DMS 273 treated with DMSO at 0.1 percent for 48 hours (cell line): ENCODE measurements at places on chromosomes 12 and 14.

DNA sequence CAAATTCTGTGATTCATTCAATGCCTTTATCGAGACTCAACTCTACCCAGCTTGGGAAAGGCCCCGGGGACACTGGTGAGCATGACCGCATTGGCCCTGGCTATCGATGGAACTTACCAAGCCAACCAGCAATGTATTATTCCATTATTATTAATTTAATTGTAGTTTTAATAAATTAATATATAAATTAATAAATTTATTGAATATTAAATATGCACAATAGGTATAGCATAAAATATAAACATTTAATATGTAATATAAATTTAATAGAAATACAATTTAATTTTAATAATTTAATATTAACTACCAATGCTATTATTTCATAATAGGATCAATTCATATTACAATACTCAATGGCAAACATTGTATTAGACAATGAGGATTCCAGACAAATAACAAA, 163.4 kb downstream of the DPF3 start:
- no peak for DNase-seq

- DNase-seq = no peak
Observed at GRCh38 chr12:91098461-91098860, 12.8 kb downstream of the LUM start.

- no peak for DNase-seq
Observed at GRCh38 chr12:66550626-66551025, 128.2 kb downstream of the GRIP1 start.

DNA sequence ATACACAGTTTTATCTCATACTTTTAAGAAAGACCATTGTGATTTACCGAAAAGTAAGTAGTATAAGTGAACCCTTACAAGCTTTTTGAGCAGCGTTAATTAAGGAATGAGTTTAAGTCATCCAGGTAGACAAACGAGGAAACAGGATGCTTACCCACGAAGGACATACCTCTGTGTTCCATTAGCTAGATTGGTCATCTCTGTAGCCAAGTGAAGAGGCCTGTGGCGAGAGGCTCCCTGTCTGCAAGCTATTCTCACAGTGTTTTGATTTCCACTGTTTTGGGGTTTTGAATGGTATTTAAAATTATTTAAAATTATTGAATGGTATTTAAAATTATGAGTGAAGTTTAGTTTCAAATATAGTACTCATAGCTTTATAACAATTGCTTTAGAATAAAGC, 342.1 kb upstream of the RGS6 start:
- no peak for DNase-seq

DNA sequence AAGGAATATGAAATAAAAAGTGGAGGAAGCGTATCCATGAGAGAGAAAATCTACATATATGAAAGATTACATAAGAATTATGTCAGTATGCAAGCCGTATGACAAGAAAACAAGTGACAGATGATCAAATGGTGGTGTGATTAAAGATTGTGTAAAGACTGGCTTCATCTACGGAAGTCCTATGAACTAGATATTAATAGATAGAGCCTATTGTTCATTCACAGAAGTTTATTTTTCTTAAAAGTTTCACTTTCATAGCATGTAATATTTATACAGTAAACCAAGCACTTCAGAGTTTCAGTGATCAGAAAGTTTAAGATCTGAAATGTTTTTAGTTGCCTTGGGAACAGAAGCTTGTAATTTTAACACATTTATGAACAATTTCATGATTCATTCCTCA, 84.5 kb downstream of the VRK1 start:
- DNase-seq = no peak

- DNase-seq = no peak
Observed at GRCh38 chr12:69008520-69008919, 75.5 kb upstream of the CPM start.

DNA sequence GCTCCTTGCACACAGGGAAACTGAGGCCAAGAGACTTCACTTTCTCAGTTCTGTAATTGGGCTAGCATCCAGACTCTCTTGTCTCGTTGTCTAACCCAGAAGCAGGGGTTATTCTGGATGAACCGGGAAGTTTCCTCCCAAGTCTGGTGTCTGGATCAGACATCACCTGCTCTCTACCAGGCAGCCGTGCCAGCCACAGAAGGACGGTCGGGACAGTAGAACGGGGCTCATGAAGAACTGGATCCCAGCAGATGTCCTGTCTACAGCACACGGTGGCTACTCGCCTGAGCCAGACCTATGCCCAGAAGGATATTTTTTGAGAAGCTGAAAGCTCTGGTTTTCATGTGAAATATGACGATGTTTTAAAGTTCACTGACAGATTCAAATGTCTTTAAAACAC, 19.1 kb upstream of the FZD10 start:
- DNase-seq = no peak

DNA sequence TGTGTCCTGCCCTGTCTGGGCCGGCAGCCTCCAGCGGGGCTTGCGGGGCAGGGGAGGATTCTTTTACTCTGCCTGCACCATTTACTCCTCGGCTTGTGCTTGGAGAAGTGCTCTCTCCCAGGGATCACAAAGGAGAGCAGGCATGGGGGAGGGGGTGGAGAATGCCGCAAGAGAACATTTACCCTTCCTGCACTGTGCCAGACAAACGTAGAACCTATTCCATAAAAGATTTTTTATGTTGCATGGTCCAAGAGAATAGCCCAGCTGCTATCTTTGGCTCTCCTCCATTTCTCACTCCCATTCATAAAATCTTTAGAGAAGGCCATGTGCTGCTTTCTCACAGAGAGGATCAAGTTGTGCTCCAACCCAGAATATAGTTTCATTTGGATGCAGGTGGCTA, 159.4 kb downstream of the SPTSSA start:
- DNase-seq = no peak

- DNase-seq = no peak
Observed at GRCh38 chr12:32522331-32523221, 123.2 kb downstream of the FGD4 start.

DNA sequence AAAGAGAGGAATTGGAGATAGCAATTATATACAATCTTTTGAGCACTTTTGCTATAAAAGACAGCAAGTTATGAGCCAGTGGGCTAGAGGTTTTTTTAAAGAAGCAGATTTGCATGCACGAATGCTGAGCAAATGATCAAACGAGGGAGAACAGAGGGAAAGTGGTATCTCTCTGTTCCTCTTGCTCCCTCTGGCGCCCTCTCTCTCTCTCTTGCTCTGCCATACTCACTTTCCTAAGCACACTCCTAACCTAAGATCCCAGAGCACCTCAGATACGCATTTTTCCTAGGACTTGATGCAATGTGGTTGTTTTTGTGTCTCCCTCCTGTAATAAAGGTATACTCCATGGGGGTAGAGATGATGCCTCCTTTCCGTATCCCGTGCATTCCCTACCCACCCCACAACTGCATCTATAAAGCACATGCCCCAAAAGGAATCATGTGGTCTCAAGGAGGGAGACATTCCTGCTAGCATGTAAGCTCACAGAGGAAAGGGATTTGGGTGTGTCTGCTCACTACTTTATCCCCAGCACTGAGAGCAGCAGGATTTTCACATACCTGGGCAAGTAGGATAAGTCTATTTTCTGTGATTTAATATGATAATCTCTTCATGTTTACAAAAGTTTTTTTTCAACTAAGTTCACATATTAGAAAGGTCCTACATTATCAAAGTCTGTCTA, 270.2 kb downstream of the SSPN start:
- no peak for DNase-seq

DNA sequence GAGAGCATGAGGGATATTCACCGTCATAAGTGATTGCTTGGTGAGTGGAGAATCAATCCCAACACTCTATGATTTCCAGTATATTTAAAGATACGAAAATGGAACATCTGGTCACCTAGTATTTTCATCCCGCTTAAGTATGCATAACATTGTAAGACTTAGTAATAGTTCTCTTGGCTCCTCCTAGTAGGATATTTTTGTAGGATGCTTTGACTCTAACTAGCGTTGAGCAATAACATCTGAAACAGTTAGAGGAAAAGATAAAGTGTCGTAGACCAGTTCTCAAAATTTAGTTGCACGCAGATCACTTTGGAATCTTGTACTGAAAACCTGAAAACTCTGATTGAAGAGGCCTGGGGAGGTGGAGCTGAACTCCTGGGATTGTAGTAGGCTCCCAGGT, 7.6 kb downstream of the SAMD4A start:
- no peak for DNase-seq

DNA sequence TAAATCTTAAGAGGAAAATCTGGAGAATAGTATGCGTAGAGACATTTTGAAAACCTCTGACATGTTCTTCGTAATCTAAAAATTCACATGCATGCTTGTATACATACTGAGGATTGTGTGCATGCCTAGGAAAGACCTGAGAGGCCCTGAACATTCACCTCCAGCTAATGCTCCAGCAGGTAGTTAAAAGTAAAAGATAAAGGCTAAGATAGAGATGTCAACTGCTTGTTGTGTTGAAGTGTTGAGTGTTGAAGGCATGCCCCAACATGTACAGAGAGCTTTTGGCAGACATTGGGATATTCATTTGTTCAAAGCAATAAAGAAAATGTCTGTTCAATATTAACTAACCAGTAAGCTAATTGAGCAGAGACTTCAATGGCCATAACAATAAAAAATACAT, 118.6 kb upstream of the SYT1 start:
- DNase-seq = no peak

DNA sequence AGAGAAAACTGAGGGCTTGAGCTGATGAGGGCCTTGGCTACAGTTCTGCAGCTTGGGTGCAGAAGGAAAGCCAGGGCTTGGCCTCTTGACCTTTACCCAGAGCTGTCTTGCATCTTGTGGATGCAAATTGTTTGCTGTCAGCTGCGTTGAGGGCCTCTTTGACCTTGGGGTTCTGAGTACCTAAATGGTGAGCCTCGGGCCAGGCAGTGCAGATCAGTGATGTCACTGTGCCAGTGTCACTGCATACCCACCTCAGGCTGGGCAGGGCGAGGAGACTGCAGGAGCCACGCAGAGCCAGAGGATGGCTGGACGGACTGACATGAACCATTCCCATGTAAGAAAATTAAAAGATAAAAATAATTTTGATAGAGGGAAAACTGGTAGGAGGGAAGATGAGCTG, 18.6 kb downstream of the ESRRB start:
- DNase-seq = no peak

GRCh38 chr12:8697120-8697475, 693 bp upstream of the RIMKLB start:
- peak; percentile 44 for DNase-seq

- no peak for DNase-seq
Observed at GRCh38 chr14:85273099-85273677, 256.8 kb upstream of the FLRT2 start.

DNA sequence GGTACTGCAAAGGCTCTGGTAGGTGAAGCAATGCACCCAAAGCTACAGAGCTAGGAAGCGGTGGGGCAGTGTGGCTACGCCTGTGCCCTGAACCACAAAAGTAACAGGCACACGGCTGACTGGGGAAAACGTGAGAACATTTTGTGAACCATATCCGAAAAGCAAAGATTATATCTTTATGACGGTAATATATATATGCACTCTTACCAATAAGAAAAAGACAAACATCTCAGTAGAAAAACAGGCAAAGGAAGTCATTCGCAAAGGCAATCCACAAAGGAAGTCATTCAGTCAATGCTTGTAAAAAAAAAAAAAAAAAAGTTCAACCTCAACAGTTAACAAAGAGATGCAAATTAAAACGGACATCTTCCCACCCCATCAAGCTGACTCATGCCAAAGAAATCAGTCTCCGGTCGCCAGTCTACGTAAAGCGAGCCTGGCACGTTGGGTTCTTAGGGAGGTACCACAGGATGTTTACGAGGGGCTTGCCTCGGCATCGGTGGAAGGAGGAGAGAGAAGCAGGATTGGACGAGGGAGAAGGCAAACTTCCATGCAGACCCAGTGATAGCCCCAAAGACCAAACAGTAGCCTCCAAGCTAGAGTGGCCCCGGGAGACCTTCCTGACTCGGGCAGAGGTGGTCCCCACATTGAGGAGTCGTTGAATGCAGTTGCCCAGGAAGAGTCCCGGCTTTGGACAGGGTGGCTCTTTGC, 39.4 kb upstream of the PPP2R5C start:
- no peak for DNase-seq

- no peak for DNase-seq
Observed at GRCh38 chr12:1912580-1913376, 5.7 kb downstream of the CACNA2D4 start.

- no peak for DNase-seq
Observed at GRCh38 chr12:65188179-65188701, 18.9 kb downstream of the LEMD3 start.

GRCh38 chr12:124179936-124180607, 114.8 kb upstream of the RFLNA start:
- DNase-seq = no peak

GRCh38 chr12:104662908-104663307, 206.2 kb downstream of the CHST11 start:
- no peak for DNase-seq

- DNase-seq = no peak
Observed at GRCh38 chr14:90726656-90727055, 89.6 kb downstream of the TTC7B start.

DNA sequence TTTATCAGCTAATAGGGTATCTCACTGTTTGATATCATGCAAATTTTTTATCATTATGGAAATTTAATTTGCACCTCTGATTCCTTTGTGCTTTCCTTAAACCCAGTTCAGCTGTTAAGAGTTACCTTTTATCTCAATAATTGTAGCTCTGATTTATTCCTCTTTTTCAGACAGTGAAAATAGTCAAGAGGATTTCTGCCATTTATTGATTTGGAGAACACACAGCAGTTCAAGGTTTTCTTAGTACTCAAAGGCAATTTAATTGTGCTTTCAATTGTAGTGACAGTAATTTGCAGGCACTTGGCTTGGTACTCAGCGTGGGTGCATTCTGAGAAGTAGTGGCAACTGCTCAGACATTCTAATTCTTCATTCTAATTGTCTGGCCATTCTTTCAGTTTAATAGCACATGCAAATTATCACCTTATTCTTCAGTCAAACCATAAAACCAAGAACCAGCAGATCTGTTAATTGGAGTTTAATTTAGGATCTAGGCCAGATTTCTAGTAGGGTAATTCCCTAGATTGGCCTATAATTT, 709.3 kb downstream of the RPS29 start:
- DNase-seq = no peak

DNA sequence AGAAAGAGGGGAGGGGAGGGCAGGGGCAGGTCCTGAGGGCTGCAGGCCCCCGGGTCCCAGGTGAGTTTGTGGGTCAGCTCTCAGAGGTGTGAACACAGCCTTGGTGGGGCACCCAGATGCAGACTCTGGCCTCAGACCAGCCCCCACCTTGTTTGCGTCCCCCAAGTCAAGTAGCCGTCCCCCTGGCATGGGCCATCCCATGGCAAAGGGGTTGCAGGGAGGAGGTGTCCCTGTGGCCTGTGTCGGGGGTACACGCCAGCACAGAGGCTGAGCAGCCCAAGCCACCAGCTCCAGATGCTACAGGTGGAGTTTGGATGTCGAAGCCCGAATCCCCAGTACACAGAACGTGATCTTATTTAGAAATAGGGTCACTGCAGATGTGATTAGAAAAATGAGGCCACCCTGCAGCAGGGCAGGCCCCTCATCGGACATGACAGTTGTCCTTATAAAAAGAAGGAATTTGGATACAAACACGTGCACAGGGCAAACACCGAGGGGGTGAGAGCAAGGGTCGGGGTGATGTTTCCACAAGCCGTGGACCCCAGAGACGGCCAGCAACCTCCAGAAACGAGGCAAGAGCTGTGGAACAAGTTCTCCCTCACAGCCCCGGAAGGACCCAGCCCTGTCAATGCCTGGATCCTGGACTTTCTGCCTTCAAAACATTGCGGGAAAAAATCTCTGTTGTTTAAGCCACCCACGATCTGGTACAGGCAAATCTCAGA, 141.2 kb upstream of the C14orf180 start:
- no peak for DNase-seq

GRCh38 chr12:117328556-117329100, 32.8 kb downstream of the NOS1 start:
- DNase-seq = no peak
